H1 (cell line): ENCODE measurements at places on chromosomes 12 and 14. TPM values are rescaled to one million over a fixed set of nuclear protein-coding genes. Genes with fewer than 3 reads are reported as not detected.

DNA sequence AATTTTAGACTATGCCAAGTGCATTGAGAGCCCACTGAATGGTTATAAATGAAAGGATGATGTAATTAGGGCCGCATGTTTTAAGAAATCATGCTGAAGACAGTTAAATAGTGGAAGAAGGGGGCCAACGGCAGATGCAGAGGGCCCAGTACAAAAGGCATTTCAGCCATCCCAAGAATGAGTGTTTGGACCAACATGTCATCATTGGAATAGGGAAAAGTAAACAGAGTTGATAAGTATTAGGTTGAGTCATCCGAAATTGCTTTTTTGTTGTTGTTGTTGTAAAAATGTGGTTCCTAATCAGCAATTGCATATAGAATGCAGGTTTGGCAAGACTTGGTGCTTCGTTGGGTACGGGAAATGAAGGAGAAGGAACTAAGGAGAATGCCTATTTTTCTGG lies 29.5 kb downstream of the BMP4 start:
- no peaks in the 10 kb centered on the region; the same call in 1 of the 2 replicates for H3K4me1 ChIP-seq
- no peaks in the 10 kb centered on the region for H3K27me3 ChIP-seq
- no peaks in the 10 kb centered on the region for H3K36me3 ChIP-seq
- no peak for DNase-seq
- no peak overlapping the region for H3K27ac ChIP-seq
- no peak overlapping the region for H3K4me3 ChIP-seq

DNA sequence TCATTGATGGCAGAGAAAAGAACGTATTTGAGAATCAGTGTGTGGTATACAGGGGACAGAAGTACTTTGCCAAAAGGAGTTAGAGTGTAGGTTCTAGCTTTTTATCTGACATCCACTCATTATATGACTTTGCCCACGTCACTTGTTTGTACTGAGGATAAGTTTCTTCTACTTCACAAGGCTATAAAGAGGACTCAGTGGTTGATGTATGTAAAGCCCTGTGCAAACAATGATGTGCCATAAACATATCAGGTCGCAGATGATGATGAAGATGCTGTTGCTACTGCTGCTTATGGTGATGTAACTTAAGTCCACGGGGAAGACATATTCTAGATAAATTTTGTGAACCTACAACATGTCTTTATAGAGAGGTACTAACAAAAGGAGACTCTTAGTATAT lies 66.3 kb downstream of the TRHDE start:
- DNase-seq = no peak
- H3K4me3 ChIP-seq = no peak overlapping the region
- H3K27me3 ChIP-seq = no peaks in the 10 kb centered on the region
- no peak overlapping the region for H3K27ac ChIP-seq
- no peaks in the 10 kb centered on the region for H3K4me1 ChIP-seq

- no peak overlapping the region for H3K4me3 ChIP-seq
- no peaks in the 10 kb centered on the region for H3K27me3 ChIP-seq
- no peak overlapping the region for H3K27ac ChIP-seq
- H3K36me3 ChIP-seq = no peaks in the 10 kb centered on the region
- DNase-seq = no peak
Measured at GRCh38 chr12:14018080-14018479, 36.7 kb upstream of the GRIN2B start.

GRCh38 chr12:127145929-127146789 lies 1120.8 kb upstream of the TMEM132C start:
- peaks cover 20% of the 10 kb centered on the region; the same call in 1 of the 2 replicates for H3K4me1 ChIP-seq
- H3K4me3 ChIP-seq = no peak overlapping the region
- no peak overlapping the region; the same call in 1 of the 2 replicates for H3K27ac ChIP-seq
- peaks cover 5% of the 10 kb centered on the region; the same call in 1 of the 2 replicates for H3K36me3 ChIP-seq

DNA sequence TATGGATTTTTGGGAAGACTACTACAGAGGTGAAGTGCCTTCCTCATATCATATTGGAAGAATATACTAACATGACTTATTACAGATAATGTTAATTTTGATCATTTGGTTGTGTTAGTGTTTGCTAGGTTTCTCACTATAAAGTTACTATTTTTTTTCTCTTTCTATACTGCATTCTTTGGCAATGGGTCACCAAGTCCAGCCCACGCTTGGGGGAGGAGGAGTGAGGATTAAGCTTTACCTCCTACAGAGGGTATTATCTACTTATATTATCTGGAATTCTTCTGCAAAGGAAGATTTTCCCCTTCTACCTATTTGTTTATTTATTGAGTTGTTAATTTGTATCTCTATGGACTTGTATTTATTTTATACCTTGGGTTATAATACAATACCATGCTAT lies 31.5 kb downstream of the SCN8A start:
- H3K27ac ChIP-seq = no peak overlapping the region
- H3K36me3 ChIP-seq = no peaks in the 10 kb centered on the region
- H3K4me1 ChIP-seq = 0 out of 2 replicates have a peak, but pooled peaks cover 2% of the 10 kb centered on the region

GRCh38 chr14:63854330-63854729 lies 1.5 kb downstream of the SYNE2 start:
- no peaks in the 10 kb centered on the region for H3K27me3 ChIP-seq
- no peak for DNase-seq
- peak overlapping the region; percentile 80 for H3K4me3 ChIP-seq
- H3K4me1 ChIP-seq = peaks cover 3% of the 10 kb centered on the region; the same call in 1 of the 2 replicates
- no peaks in the 10 kb centered on the region for H3K36me3 ChIP-seq

DNA sequence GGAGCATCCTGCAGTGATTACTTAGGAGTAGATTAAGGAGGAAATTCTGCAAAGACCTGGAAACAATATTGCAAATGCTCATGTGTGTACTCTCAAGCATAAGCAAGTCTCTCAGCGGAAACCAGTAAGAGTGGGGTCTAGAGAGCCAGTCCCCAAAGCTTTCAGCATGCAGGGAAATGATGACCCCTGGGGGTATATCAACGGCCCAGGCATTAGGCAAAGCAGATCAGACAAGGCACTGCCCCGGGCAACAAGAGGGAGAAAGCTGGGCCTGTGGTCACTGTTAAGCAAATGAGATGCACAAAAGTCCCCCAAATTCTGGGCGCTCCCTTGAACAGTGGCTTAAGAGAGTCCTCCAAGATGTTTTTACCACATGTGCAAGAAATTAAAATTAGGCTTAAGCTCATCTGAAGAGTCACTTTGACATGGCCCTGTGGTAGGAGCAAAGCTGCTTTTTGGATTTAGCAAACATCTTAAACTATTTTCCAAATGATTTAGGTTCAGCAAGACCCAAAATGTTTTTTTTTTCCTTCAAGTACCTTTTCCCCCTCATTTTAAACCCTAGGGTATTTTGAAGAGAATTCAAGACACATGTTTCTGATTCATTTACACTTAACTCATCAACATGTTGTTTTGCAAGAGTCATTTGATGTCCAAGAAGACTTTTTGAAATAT lies 457.1 kb upstream of the TBX3 start:
- H3K27ac ChIP-seq = no peak overlapping the region
- DNase-seq = no peak
- H3K4me3 ChIP-seq = no peak overlapping the region
- H3K4me1 ChIP-seq = no peaks in the 10 kb centered on the region
- no peaks in the 10 kb centered on the region for H3K36me3 ChIP-seq

- no peaks in the 10 kb centered on the region for H3K36me3 ChIP-seq
- H3K27me3 ChIP-seq = no peaks in the 10 kb centered on the region
- no peaks in the 10 kb centered on the region for H3K4me1 ChIP-seq
- no peak overlapping the region for H3K27ac ChIP-seq
- DNase-seq = no peak
Measured at GRCh38 chr14:36020120-36021029, 156.1 kb downstream of the PTCSC3 start.

Gene CGRRF1
- total RNA-seq = 17.8 and 20.2 TPM in 2 replicates

Gene ZNF410
- 18.9 and 19.1 TPM in 2 replicates for total RNA-seq
